Lower leg skin (tissue), 4 donors: ENCODE measurements at places on chromosomes 1 and 21.
A peak's percentile ranks its signal among the peaks of the same experiment; 100 is the strongest.

- DNase-seq, result no peak
Observed at GRCh38 chr1:76292418-76293184, 218.1 kb downstream of the ST6GALNAC3 start.

DNA sequence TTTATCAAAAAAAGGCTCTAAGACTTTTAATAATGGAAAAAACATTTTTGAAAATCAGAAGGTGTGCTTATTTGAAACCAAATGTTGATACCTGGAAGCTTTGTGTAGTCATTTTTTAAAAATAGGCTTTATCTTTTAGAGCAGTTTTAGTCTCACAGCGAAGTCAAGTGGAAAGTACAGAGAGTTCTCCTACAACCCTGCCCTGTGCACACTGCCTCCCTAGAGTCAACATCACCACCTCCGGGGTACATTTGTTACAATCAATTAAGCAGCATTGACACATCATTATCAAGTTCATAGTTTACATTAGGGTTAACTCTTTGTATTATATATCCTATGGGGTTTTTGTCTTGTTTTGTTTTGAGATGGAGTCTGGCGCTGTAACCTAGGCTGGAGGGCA lies 10.7 kb upstream of the ERO1B start:
- DNase-seq, result no peak

DNA sequence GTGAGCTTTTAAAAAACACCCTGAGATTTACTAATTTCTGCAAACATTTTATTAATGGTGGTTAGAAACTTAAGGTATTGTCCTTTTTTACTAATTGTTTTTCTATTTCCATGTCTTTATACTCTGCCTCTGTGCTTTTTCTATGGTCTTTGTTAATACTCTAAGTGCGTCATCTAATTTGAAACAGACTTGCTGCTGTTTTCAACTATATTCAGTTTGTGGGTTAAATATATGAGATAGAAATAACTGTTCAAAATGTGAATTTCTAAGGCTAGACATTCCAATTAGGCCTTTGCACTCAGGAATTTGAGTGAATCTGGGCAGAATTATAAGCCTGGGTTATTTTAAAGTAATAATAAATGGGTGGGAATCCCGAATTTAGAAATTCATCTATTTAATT lies 82.4 kb upstream of the COL11A1 start:
- DNase-seq, result no peak

GRCh38 chr1:13764588-13765332 lies 64.8 kb downstream of the PRDM2 start:
- DNase-seq, result no peak

- DNase-seq, result no peak
Observed at GRCh38 chr21:33116676-33117075, 46.7 kb downstream of the OLIG1 start.

GRCh38 chr1:172288581-172288980 lies 131.9 kb upstream of the C1orf105 start:
- no peak for DNase-seq

- DNase-seq, result no peak
Observed at GRCh38 chr1:44296806-44297205, 58.3 kb downstream of the ERI3 start.

DNA sequence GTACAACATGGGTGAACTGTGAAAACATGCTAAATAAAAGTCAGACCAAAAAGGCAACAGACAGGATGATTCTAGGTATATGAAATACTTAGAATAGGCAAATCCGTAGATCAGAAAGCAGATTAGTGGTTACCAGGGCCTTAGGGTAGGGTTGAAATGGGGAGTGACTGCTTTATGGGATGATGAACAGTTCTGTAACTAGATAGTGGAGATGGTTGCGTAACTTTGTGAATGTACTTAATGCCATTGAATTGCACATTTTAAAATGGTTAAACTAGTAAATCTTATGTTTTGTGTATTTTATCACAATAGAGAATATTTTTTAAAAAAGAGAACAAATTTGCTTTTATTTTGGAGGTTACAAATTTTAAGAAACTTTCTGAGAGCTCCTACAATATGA lies 17.4 kb downstream of the ZNF326 start:
- DNase-seq, result no peak

- DNase-seq, result no peak
Observed at GRCh38 chr1:98659879-98660278, 1.6 kb upstream of the SNX7 start.

- no peak for DNase-seq
Observed at GRCh38 chr1:56577406-56578137, 1.8 kb downstream of the PLPP3 start.

- peak; percentile 58 for DNase-seq
Observed at GRCh38 chr1:115807723-115808122, 33.2 kb downstream of the NHLH2 start.

GRCh38 chr1:110197905-110198629 lies 12.0 kb upstream of the KCNC4 start:
- no peak for DNase-seq

- DNase-seq, result no peak
Observed at GRCh38 chr1:114756009-114756892, 1.5 kb downstream of the CSDE1 start.

DNA sequence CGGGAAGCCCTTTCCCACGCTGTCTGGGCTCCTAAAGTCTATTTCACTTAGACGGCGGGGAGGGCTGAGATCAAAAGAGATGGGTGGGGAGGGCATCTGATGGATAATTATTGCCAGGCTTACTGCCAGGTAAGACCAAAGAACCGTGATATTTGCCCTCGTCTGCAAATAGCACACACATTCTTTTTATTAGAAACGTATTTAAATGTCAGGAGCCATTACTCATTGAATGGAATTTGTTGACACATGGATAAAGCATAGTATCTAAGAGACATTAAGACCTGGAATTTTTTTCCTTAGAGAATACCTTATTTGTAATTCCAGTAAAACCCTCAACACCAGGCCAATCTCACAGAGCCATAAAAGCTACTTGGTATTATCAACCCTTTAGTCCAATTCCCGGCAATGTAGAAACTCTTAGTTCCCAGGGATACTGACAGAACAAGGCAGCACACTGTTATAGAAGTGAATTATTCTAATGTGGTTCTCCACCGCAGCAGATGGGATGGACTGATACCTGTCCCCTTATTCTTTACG lies 10.6 kb downstream of the URB1 start:
- no peak for DNase-seq

GRCh38 chr21:17491716-17492414 lies 21.0 kb upstream of the CXADR start:
- no peak for DNase-seq

GRCh38 chr1:81949421-81949820 lies 148.7 kb downstream of the ADGRL2 start:
- no peak for DNase-seq

DNA sequence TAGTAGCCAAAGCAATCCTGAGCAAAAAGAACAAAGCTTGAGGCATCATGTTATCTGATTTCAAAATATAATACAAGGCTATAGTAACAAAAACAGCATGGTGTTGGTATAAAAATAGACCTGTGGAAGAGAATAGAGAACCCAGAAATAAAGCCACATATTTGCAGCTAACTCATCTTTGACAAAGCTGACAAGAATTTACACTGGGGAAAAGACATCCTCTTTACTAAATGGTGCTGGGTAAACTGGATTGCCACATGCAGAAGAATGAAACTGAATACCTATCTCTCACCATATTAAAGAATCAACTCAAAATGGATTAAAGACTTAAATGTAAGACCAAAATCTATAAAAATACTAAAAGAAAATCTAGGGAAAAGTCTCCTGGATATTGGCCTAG lies 59.5 kb upstream of the CD55 start:
- DNase-seq, result no peak

DNA sequence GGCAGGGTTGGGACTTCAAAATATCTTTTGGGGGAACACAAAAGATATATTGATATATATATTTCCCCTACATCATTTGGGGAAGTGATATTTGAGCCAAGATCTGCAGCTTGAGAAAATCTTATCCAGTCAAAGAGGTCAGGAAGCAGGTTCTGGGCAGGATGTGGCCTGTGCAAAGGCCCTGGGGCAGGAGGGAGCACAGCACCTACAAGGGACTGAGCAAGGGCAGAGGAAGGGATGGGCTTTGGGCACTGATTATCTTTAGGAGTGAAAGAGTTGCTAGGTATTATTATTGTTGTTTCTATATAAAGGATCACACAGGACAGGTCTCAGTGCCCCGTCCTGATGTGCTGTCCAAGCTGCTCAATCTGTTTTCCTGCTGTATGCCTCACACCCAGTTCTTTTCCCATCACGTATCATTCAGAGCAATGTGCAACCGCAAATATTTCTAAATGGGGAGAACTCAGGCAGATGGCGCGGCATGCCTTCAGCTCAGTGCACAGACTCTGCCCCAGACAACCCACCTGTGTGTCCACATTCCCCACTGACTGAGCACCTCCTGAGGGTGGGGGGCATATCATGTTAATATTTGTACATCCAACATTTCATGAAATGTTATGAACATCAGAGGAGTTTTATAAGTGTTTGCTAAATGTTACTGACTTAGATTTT lies 28.1 kb upstream of the GPR137B start:
- no peak for DNase-seq

DNA sequence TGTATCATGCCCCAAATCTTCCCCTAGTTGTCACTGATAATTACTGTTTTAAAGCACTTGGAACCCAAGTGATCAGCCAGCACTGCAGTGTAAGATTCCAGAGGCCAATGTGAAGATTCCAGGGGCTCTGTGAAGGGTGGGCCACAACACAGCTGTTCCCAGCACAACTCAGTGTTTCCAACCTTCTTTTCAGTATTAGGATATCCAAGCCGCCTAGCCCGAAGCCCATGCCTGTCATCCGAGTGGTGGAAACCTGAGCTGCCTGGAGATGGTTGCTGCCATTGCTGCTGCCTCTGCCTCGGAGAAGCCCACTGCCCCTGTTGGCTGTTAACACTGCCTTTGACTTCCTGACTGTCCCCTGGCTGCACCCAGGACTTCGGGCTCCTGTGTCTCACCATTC lies 30.4 kb upstream of the SNX27 start:
- DNase-seq, result no peak

GRCh38 chr1:163171826-163172225 lies 30.9 kb downstream of the RGS5 start:
- DNase-seq, result no peak

- DNase-seq, result no peak
Observed at GRCh38 chr1:3217181-3217641, 148.2 kb downstream of the PRDM16 start.

DNA sequence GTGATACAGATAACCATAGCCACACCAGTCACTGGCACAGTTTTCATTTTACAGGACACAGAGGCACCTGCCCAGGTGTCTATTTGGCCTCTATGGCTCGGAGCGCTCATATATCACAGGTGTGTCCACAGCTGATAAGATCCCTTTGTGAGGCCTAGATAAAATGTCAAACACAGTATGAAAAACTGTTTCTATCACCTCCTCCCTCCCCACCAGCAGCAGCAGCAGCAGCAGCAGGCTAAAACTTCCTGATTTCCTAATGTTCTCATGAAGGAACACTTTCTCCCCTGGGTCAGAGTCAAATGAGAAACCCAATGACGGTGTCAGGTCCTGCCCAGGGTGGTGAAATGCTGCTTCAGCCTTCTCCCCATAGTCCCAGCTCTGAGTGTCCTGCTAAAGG lies 24.4 kb downstream of the ELAPOR1 start:
- DNase-seq, result no peak

DNA sequence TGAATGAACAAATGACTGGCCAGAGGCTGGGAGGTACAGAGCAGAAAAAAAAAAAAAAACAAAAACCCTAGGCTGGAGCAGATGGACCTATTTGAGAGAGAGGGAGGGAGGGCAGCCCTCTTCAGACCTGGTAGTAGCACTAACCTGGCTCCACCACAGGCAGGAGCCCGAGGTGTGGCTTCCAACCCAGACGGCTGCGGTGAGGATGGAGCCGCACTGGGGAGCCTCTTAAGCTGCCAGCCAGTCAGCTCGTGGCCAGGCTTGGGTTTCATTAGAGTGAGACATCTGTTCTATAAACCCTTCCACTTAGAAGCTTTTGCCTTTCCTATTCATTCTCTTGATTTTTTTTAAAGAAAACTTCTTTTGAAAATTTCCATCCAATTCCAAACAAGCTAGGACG lies 16.8 kb downstream of the LGR6 start:
- DNase-seq, result no peak

DNA sequence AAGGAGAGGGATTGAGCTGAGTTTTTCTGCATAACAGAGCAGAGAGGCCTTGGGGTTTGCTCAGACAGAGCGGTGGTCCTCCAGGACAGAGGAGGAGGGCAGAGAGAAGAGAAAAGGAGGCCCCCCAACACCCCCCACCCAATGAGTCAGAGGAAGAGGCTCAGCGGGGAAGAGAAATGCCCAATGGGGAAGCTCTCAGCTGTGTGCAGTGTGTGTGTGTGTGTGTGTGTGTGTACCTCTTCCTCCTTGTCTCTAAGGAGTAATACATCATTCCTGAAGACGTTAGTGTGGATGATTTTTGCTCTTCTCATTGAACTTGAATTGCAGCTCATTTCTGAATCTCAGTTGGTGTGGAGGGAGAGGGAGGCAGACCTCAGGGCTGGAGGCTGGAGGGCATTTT lies 8.7 kb downstream of the TMPRSS3 start:
- no peak for DNase-seq

GRCh38 chr1:190452272-190452848 lies 25.3 kb downstream of the BRINP3 start:
- DNase-seq, result no peak

- no peak for DNase-seq
Observed at GRCh38 chr1:184596950-184597645, 157.6 kb downstream of the EDEM3 start.

DNA sequence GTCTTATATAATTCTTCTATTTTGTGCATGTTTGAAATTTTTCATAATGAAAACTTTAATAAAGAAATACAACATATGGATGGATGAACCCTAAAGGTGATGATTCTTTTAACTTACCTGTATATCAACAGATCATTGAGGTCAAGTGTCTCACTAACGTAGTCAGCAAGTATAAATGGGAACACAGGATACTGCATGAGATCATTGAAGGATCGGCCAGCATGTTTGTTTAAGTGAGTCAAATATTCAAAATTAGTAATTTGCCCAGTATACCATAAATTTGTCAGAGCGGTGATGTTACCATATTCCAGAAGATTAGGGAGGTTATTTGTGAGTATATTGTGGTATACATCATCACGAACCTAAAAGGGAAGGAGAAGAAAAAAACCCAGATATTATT lies 71.0 kb upstream of the GNG4 start:
- DNase-seq, result no peak

GRCh38 chr1:214604523-214604922 lies 1.5 kb downstream of the CENPF start:
- DNase-seq, result no peak

DNA sequence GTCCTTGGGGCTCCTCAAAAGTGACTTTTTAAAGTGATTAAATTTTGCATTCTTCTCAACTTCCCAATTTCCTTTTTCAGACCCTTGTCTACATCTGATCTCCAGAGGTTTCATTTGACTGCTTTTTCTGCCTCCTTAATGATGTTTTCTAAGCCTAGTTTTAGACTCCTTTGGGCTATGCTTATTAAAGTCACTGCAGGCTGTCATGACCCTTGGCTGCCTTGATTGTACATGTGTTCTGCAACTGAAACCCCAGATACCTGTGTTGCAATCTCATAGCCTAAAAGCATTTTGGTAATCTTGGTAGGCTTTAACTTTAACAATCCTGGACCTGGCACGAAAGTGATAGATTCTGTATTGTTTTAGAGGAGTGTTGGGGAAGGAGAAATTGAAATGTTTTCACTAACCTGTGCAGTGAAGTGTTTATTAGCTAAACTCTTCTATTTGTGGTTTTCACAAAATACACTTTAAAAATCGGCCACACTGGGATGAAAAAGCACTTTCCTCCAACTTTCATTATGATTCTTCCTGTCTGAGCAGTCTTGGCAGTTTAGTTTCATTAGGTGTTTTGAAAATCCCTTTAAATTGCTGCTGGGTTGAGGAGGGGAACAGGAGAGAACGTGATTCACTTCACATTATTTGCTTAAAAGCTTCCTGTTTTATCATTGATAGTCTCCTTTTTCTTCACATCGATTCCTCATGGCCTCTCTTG lies 4.9 kb downstream of the MACO1 start:
- no peak for DNase-seq
